ENCODE measurements at places on chromosomes 12 and 14.

- ATAC-seq, result no peak
Observed at GRCh38 chr14:105444859-105445258, 25.2 kb downstream of the MTA1 start.

- peak; percentile 86 for ATAC-seq
Observed at GRCh38 chr12:44875954-44876543, at the start of gene NELL2. Gene NELL2, minus strand, starts transcription at chr12:44876315. Its CDS starts 446 bp downstream, at chr12:44875869.

GRCh38 chr14:102870994-102871831 lies 51.2 kb upstream of the AMN start:
- peak; percentile 19 for ATAC-seq

- no peak for ATAC-seq
Observed at GRCh38 chr12:124437617-124438436, 129.6 kb downstream of the NCOR2 start.

GRCh38 chr14:55964821-55965220 lies 153.4 kb upstream of the PELI2 start:
- ATAC-seq, result no peak

DNA sequence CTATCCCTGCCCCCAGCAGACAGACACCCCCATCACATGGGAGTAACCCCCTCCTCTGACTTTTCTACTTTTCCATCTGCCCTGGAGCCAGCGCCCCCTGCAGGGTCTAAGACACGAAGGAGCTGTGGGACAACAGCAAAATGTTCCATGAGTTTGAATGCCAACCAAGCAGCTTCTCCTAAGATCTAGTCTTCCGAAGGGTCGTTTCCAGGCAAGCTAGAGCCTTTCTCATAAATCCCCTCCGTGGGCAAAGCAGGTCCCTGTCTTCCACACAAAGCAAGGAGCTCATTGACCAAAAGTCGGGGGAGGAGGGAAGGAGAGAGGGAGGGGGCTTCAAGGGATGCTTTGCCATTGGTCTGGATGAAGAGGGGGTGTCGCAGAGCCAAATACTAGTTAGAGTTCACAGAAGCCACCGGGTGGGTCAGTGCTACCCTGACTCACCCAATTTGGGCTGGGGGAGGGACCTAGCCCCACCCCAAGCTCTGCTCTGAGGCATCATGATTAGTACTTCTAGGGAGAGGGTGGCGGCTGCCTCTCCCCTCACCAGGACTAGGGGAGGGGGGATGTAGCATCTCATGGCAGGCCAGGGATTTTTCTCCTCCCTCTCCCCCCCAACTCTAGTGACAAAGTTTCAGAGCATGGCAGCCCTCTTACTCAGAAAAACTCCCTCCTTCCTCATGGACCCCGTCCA lies 1.6 kb downstream of the MSI1 start:
- ATAC-seq, result no peak

DNA sequence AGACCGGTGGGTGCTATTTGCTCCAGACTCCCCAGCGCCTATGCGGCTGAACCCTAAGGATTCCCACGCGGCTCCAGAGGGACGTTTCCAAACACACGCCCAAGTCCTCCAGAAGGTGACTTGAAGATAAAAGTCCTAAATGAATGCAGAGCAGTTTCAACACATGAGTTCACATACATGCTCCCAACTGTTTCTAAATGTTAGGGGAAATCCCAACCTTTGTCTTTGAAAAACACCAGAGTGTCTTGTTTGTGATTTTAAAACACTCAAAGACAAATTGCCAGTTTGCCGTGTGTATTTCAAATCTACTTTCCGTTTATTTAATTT lies 252.9 kb upstream of the SFSWAP start:
- no peak for ATAC-seq

- peak; percentile 98 for ATAC-seq
Observed at GRCh38 chr12:130204541-130204953, 42.3 kb downstream of the FZD10 start.

DNA sequence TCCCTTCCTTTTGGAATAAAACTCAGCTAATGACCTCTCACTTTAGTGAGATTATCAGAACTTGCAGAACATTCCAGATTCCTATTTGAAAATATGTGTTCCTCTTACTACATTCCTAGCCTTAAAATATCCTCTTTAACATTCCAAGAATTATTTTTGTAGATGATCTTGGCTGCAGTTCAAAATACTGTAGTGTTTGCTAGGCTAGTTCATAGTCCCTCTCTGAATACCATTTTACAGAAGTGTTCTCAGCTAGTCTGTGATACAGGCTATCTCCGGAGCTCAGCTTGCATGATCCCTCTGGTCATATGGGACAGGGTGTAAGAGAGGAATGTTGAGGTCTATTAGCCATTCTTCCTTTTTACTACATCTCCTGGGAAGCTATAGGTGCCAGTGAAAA lies 17.6 kb upstream of the GPR33 start:
- ATAC-seq, result no peak

GRCh38 chr14:85250414-85251189 lies 279.3 kb upstream of the FLRT2 start:
- ATAC-seq, result no peak

- ATAC-seq, result no peak
Observed at GRCh38 chr12:52241205-52241842, 8.3 kb downstream of the KRT7 start.

DNA sequence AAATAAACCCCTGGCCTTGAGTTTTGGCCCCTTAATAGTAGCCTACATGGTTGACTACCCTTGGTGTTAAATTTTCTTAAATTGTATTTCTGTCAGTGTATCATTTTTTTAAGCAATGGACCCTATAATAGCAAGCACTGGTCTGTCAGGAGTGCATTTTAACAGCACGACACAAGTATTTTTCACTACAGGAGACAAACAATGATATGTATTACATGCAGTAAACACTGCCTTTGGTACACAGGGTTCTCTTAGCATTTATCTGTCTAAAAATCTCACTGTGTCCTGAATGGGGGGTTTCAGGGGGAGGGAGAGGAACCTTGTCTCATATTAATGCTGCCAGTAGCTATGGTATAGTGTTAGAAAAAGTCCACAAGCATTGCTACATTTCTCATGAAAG lies 18.4 kb downstream of the LMO3 start:
- no peak for ATAC-seq

Measured in esophagus mucosa (tissue), 1 donor.